Naive thymus-derived CD8-positive, alpha-beta T cell (primary cell): ENCODE measurements at places on chromosomes 2 and 18. TPM values are rescaled to one million over a fixed set of nuclear protein-coding genes. Genes with fewer than 3 reads are reported as not detected.

Gene M1AP
- not detected for total RNA-seq

Gene TCF23
- not detected for total RNA-seq

Gene TSPYL6
- not detected for total RNA-seq

Gene UPP2
- total RNA-seq: not detected

Gene C1QL2
- not detected for total RNA-seq

Gene ADCYAP1
- total RNA-seq: not detected

DNA sequence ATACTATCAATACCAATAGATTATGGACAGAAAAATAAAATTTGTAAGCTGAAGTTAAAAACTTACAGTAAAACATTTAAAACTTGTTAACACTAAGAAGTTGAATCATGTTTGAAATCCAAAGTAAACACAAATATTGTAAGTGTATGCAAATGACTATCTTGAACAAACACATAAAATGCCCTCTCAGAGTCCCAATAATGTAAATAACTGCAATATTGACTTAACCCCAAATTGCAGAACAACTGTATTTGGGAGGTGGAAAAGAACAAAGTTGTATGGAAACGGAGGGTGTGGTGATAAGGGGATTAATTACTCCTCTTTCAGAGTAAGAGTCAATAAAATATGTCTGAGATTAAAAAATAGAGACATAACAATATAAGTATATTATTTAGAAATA lies 140.0 kb upstream of the NOL4 start:
- H3K27me3 ChIP-seq: no peaks in the 10 kb centered on the region
- H3K4me3 ChIP-seq: no peak overlapping the region
- no peak for DNase-seq
- peaks cover 4% of the 10 kb centered on the region for H3K36me3 ChIP-seq

DNA sequence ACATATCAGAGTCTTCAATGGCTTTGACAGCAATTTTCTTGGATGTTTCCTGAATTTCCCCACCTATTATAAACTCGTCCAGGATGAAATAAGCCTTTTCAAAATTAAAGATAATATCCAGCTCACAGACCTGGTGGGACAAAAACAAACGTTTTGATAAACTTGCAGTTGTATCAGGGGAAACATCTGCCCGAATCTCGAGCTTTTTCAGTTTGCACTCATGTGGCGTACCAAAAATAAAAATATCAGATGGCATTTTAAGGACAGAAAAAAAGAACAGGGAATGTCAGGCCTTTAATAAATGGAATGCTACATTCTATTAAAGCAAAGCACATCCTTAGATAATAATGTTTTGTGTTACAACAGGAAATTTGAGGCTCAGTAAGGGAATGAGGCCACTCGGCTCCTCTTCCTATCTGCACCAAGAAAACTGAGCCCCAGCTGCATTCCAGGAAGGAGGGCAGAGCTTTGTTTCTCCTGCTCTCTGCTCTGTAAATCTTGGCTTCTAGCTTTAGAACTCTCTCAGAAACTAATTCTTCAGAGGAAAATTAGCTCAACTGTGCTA lies 72.1 kb downstream of the AP1S3 start:
- no peaks in the 10 kb centered on the region for H3K27me3 ChIP-seq
- H3K36me3 ChIP-seq: peaks cover 2% of the 10 kb centered on the region
- H3K4me1 ChIP-seq: peaks cover 18% of the 10 kb centered on the region
- no peak overlapping the region for H3K27ac ChIP-seq
- no peak for DNase-seq
- no peak overlapping the region for H3K4me3 ChIP-seq

GRCh38 chr2:205814039-205814364 lies 131.7 kb downstream of the NRP2 start:
- H3K27ac ChIP-seq: no peak overlapping the region
- no peak for DNase-seq
- H3K4me1 ChIP-seq: no peaks in the 10 kb centered on the region
- peaks cover 15% of the 10 kb centered on the region for H3K27me3 ChIP-seq
- no peak overlapping the region for H3K4me3 ChIP-seq

DNA sequence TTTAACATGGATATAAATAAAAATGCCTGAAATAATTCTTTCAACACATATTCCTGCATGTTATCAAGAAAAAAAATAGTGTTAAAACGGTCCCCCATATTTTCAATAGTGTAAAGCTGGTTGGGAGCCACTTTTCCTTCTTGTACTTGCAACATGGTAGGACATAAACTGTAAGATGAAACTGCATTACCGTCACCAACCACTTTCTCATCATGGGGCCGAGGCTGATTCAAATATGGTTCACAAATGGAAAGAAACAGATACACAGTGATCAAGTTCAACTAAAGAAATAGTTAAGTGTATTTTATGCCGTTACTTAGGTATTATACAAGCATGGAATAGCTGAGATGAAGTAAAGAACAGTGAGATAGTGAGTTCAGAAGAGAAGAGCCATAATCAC lies 360.7 kb downstream of the ZEB2 start:
- DNase-seq: no peak
- peaks cover 2% of the 10 kb centered on the region for H3K4me1 ChIP-seq
- H3K4me3 ChIP-seq: no peak overlapping the region
- H3K36me3 ChIP-seq: peaks cover 5% of the 10 kb centered on the region
- H3K27ac ChIP-seq: no peak overlapping the region
- no peaks in the 10 kb centered on the region for H3K27me3 ChIP-seq

- H3K36me3 ChIP-seq: no peaks in the 10 kb centered on the region
- no peaks in the 10 kb centered on the region for H3K27me3 ChIP-seq
- DNase-seq: no peak
- H3K27ac ChIP-seq: no peak overlapping the region
Observed at GRCh38 chr2:193502363-193503035, 1307.8 kb upstream of the TMEFF2 start.

- H3K27ac ChIP-seq: no peak overlapping the region
- no peak overlapping the region for H3K4me3 ChIP-seq
- no peaks in the 10 kb centered on the region for H3K4me1 ChIP-seq
Observed at GRCh38 chr2:137638932-137639331, 325.3 kb upstream of the HNMT start.

GRCh38 chr18:48356151-48356745 lies 52.9 kb downstream of the ZBTB7C start:
- H3K4me1 ChIP-seq: no peaks in the 10 kb centered on the region
- no peak overlapping the region for H3K27ac ChIP-seq
- DNase-seq: no peak
- H3K4me3 ChIP-seq: no peak overlapping the region
- peaks cover 19% of the 10 kb centered on the region for H3K27me3 ChIP-seq
- no peaks in the 10 kb centered on the region for H3K36me3 ChIP-seq

GRCh38 chr18:25298853-25299274 lies 53.1 kb downstream of the ZNF521 start:
- H3K4me1 ChIP-seq: peaks cover 4% of the 10 kb centered on the region
- no peaks in the 10 kb centered on the region for H3K36me3 ChIP-seq
- H3K27ac ChIP-seq: no peak overlapping the region
- no peak overlapping the region for H3K4me3 ChIP-seq

GRCh38 chr2:226159875-226160479 lies 639.6 kb downstream of the IRS1 start:
- no peaks in the 10 kb centered on the region for H3K36me3 ChIP-seq
- no peak overlapping the region for H3K4me3 ChIP-seq

DNA sequence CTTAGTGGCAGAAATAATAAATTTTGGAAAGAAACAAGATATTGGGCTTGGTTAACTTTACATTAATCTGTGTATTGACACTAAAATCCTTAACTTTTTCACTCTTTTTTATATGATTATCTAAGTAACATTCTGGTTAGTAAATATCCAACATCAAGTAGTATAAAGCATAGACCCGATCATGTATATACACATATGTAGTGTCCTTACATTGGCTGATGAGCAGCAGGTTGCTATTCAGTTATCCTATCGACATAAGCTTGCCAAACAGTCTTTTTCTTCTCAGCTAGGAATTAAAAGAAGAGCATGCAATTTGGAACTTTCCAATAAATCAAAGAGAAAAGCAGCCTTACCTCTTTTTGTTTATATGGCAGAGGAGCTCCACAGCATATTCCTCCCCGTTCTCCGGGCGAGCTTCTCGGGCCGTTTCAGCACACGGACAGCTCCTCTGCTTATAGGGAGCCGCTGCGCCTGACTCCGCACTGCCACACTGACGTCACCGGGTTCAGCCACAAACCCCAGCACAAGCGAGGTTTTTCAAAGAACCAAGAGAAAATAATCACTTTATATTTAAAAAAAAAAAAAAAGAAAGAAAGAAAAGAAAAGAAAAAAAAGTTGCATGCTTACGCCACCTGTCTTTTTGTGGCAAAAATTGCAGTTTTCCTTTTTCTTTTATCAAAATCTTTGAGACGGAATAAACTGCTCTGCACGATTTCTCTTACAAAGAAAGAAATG lies at the start of gene SCG2:
Gene SCG2, minus strand, starts transcription at position 430 of the 735 bp plus-strand sequence. CDS start 3,079 bp downstream, outside the sequence.
- H3K4me1 ChIP-seq: no peaks in the 10 kb centered on the region
- peak within 1 kb of the TSS; percentile 59 for H3K4me3 ChIP-seq
- peaks cover 11% of the 10 kb centered on the region for H3K27me3 ChIP-seq
- DNase-seq: no peak
- no peaks in the 10 kb centered on the region for H3K36me3 ChIP-seq
- no peak within 1 kb of the TSS for H3K27ac ChIP-seq

DNA sequence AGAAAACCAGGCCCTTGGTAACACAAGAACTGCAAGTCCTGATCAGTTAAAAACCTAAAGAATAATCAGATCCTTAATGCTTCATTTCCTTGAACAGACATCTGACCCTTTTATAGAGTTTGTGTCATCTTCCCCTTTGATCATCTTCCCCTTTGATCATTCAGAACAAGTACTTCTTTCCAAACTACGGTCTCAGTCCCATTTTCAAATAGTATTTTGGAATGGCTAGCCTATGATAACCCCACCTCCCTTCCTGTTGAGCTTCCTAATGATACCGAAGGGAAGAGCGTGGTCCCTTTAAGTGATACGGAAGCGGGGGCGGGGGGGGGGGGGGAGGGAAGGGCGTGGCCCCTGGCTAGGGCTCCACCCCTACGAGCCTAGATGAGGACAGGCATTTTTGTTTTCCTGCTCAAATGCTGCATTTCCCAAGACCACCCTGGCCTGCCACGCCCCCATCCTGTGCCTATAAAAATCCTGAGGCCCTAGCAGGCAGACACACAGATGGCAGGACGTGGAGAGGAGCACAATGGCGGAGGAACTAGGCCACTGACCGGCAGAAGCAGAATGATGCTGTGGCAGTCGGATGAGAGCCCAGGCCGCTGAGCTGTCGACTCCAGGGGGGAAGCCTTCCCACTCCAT lies 24.1 kb upstream of the CHRNA1 start:
- H3K27ac ChIP-seq: peak overlapping the region; percentile 90
- no peaks in the 10 kb centered on the region for H3K36me3 ChIP-seq
- peaks cover 1% of the 10 kb centered on the region for H3K27me3 ChIP-seq

- no peak for DNase-seq
- no peaks in the 10 kb centered on the region for H3K36me3 ChIP-seq
- no peak overlapping the region for H3K27ac ChIP-seq
- H3K4me1 ChIP-seq: no peaks in the 10 kb centered on the region
- H3K27me3 ChIP-seq: no peaks in the 10 kb centered on the region
Observed at GRCh38 chr2:40098786-40099470, 319.9 kb upstream of the THUMPD2 start.
